Activated naive CD8-positive, alpha-beta T cell treated with anti-CD3 and anti-CD28 coated beads, Interleukin-2, amount 10 ng/mL, durations not matched to agents 7 days and 5 days (primary cell): ENCODE measurements at places on chromosomes 5 and 9. TPM values are rescaled to one million over a fixed set of nuclear protein-coding genes. Genes with fewer than 3 reads are reported as not detected.

RANBP3L gene
- not detected for total RNA-seq

HEXB gene
- total RNA-seq: 68.5 TPM

FCN1 gene
- total RNA-seq: 2.3 TPM

SPINK7 gene
- not detected for total RNA-seq

PITX1 gene
- total RNA-seq: not detected

IL3 gene
- total RNA-seq: not detected

PIP5KL1 gene
- total RNA-seq: 1.5 TPM

SEMA6A gene
- not detected for total RNA-seq

RCL1 gene
- total RNA-seq: 15.1 TPM

SURF6 gene
- 20.5 TPM for total RNA-seq

SLC46A2 gene
- total RNA-seq: not detected

ANKRD34B gene
- not detected for total RNA-seq

NEURL1B gene
- 3.1 TPM for total RNA-seq

MSMP gene
- total RNA-seq: not detected

ARHGEF28 gene
- total RNA-seq: not detected

TXNDC8 gene
- total RNA-seq: not detected

PDE8B gene
- total RNA-seq: 0.23 TPM

HTR4 gene
- not detected for total RNA-seq

PFN3 gene
- total RNA-seq: not detected

KIAA1958 gene
- 15.0 TPM for total RNA-seq

GFI1B gene
- total RNA-seq: not detected
